ENCODE measurements at places on chromosomes 6 and 20. TPM values are rescaled to one million over a fixed set of nuclear protein-coding genes. Genes with fewer than 3 reads are reported as not detected.

Gene TP53TG5
- 0.43 TPM for polyA plus RNA-seq

Gene MTFR2
- 0.44 TPM for polyA plus RNA-seq

Gene MYBL2
- polyA plus RNA-seq: 0.29 TPM

Gene PRRT1
- 2.9 TPM for polyA plus RNA-seq

Gene FABP7
- not detected for polyA plus RNA-seq

Gene RRBP1
- 41.9 TPM for polyA plus RNA-seq

Gene ZSCAN31
- polyA plus RNA-seq: 3.3 TPM

Gene OR2H1
- not detected for polyA plus RNA-seq

Gene PRICKLE4
- 1.6 TPM for polyA plus RNA-seq

Gene BTN1A1
- polyA plus RNA-seq: not detected

Gene FRS3
- 2.8 TPM for polyA plus RNA-seq
